HTR-8/SVneo (cell line): ENCODE measurements at places on chromosomes 3 and 15.

- no peak for DNase-seq
Observed at GRCh38 chr15:80403712-80404056, 498 bp upstream of the ARNT2 start.

DNA sequence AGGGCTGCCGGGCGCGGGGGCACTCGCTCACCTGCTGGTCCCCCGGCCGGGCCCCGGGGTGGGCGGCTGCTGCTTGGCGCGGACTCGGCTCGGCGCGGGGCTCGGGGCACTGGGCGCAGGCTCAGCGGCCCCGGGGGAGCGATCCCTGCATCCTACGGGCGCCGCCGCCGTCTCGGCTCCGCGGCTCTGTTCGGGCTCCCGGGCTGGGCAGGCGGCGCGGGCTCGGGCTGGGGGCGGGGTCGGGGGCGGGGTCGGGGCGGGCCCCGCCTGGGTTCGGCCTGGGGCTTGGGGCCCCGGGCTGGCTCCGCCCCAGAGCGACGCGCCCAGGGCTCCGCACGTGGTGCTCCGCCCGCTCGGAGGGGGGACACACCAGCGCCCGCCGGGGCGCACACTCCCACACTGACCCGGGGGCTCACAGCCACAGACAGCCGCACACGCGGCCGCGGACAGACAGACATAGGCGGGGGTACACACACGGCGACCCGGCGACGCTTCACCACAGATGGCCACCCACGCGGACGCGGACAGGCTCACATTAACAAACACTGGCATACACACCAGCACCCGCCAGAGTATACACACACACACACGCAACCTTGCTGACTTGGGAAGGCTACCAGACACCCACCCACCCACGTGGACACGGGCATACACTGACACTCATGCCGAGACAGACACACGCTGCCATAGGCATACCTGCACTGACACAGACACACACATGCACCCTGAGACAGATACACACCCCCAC, at the start of gene SCN5A:
Gene SCN5A, minus strand, starts transcription at position 188 of the 748 bp plus-strand sequence. CDS start 16,380 bp downstream, outside the sequence.
- DNase-seq: peak; percentile 63

- DNase-seq: no peak
Observed at GRCh38 chr3:126350502-126351085, 6.6 kb downstream of the KLF15 start.

GRCh38 chr15:82231842-82232241, 30.7 kb downstream of the EFL1 start:
- no peak for DNase-seq

GRCh38 chr3:184942735-184943134, 130.8 kb downstream of the VPS8 start:
- DNase-seq: no peak

DNA sequence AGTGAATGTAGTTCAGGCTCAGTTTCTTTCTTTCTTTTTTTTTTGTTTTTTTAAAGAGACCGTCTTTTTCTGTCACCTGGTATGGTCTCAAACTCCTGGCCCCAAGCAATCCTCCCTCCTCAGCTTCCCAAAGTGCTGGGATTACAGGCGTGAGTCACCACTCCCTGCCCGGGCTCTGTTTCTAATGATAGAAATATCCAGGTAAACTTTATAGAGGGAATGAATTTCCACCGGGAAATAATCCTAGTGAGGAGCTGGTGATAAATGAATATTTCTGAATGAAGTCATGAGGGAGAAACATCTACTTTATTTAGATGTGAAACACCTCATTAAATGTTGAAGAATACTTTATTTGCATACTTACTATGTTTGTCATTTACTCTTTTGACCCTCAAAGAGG, 7.2 kb downstream of the RNF13 start:
- DNase-seq: no peak

GRCh38 chr3:106294121-106294520, 425.3 kb upstream of the CBLB start:
- DNase-seq: no peak

DNA sequence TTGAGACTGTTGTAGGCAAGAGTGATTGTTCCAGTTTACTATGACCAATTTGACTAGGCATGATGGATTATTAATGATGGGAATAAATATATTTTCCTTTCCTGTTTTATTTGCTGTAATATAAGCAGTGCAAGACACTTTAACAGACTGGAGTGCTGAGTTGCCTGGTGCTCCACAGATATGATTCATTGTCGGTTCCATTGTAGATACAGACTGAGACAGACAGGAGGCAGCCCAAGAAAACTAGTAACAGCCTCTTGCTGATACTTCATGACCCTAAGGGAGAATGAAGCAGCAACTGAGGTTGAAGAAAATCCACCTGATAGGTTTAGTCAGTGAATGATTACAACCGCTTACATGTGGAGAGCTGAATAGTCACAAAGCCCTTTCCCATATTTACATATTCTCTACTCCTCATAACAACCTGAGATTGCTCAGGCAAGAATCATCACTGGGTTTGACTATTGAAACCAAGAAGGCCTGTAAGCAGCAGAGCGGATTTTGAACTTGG, 235.1 kb upstream of the TPRG1 start:
- DNase-seq: no peak

- DNase-seq: no peak
Observed at GRCh38 chr3:114104414-114104813, 47.9 kb downstream of the QTRT2 start.

GRCh38 chr3:58021072-58021959, 13.1 kb downstream of the FLNB start:
- no peak for DNase-seq

GRCh38 chr3:118597184-118597583, 437.5 kb downstream of the IGSF11 start:
- DNase-seq: no peak

DNA sequence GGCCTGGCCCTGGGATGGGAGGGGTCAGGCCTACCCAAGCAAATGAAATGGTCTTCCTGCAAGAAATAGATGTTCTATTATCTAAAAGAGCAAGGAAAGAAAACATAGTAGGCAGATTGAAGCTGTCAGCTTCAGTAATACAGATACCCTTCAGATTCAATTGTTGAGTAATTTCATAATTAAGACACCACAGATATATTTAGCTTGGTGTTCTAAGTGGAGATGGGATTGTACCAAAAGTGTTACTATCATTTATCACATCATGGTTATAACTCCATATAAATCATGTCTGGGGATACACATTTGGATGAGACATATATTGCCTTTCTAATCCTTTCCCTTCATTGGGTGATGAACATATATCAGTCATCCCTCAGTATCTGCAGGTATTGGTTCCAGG, 41.9 kb upstream of the FAH start:
- no peak for DNase-seq

DNA sequence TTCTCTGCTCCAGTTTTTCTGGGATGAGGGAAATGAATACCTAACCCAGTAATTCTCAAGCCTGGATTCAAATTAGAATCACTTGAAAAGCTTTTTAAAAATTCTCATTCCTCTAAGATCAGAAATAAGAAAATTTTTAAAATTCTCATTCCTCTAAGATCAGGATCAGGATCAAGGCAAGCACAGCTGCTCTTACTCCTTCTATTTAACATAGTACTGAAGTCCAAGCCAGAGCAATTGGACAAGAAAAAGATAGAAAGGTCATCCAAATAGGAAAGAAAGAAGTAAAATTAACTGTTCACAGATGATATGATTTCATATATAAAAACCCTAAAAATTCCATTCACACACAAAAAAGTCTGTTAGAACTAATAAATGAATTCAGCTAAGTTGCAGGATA, 24.2 kb upstream of the CLRN1 start:
- DNase-seq: no peak

- no peak for DNase-seq
Observed at GRCh38 chr15:80234883-80235282, 17.1 kb downstream of the CTXND1 start.
